H7 (cell line): ENCODE measurements at places on chromosomes 13 and 19. TPM values are rescaled to one million over a fixed set of nuclear protein-coding genes. Genes with fewer than 3 reads are reported as not detected.

The ZNF552 gene
- 6.6 and 9.3 TPM in 2 replicates for total RNA-seq

GRCh38 chr13:114227528-114227927, 7.2 kb upstream of the CDC16 start:
- no peak for DNase-seq

DNA sequence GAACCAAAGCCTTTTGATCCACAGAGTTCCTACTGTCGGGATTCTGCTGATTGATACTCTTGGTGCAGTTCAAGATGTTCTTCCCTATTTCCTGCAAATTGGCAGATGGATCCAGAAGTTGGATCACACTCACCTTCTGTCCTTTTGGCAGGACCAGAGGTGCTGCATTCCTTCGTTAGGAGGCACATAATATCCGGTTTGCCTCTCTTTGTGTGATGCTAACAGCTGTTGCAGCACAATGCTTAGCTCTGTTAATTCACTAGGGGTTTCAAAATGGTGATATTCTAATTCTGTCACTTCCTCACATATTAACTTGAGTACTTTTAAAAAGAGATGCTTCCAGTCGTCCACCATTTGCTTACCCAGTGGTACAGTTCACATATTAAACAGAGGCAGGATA, 15.2 kb upstream of the CHST8 start:
- DNase-seq: no peak

DNA sequence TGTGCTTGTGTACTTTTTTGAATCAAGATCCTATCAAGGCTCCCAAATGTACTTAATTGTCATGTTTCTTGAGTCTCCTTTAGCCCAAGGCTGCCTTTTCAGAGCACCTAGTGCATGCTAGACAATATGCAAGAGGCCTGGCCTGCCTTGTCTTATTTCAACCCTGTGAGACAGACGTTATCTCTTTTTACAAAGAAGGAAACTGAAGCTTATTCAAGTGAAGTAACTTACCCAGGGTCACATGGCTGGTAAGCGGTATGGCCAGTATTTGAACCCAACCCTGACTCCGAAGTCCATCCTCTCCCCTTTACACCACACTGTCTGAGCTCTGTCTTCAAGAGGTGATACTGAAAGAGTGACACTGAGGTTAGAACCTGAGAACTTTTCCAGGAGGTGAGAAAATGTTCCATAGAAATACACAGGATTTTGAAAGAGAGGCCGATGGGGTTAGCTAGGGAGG, 505.1 kb downstream of the FOXO1 start:
- DNase-seq: no peak

DNA sequence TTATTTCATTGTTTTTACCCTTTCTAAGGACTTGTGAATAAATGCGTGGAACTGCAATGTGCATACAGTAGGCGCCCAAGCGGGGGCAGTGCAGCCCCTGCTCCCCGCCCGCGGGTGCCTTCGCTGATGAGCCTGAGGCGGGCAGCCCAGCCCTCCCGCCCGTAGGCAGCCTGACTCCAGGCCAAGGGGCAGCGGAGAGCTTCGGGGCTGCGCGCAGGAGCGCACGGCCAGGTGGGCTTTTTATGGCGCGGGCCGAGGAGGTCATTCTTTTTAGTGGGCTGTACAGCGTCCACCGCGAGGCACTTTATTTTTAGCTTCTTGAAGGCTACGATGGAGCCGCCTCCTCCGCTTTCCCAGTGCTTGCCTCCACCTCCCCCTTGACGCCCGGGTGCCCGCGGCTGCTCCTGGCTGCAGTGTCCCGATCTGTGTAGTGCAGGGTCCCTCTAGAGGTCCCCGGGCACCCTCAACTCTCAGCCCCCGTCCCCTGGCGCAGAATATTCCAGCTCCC, 60.5 kb downstream of the CCNE1 start:
- DNase-seq: peak; percentile 88

The MAG gene
- 0.10 TPM in 1 of 2 replicates, not detected in the other for total RNA-seq

GRCh38 chr19:30431591-30431990, 59.4 kb downstream of the ZNF536 start:
- DNase-seq: no peak

The GRIN2D gene
- 4.4 and 4.8 TPM in 2 replicates for total RNA-seq

- DNase-seq: no peak
These were observed 4.1 kb upstream of the C1QTNF9B start for GRCh38 chr13:23901365-23901764.

GRCh38 chr19:29292153-29292552, 79.2 kb upstream of the UQCRFS1 start:
- no peak for DNase-seq

GRCh38 chr19:17981611-17982010, 14.7 kb downstream of the KCNN1 start:
- peak; percentile 34 for DNase-seq
